ENCODE measurements at places on chromosomes 11 and 22.
A peak's percentile ranks its signal among the peaks of the same experiment; 100 is the strongest.

GRCh38 chr11:47916361-47916841 is 64.0 kb upstream of the PTPRJ start:
- DNase-seq = no peak

GRCh38 chr22:50583294-50583861 is 729 bp upstream of the CHKB start:
- DNase-seq = no peak

GRCh38 chr22:22195265-22196017 is 49.1 kb upstream of the VPREB1 start:
- DNase-seq = peak; percentile 93

DNA sequence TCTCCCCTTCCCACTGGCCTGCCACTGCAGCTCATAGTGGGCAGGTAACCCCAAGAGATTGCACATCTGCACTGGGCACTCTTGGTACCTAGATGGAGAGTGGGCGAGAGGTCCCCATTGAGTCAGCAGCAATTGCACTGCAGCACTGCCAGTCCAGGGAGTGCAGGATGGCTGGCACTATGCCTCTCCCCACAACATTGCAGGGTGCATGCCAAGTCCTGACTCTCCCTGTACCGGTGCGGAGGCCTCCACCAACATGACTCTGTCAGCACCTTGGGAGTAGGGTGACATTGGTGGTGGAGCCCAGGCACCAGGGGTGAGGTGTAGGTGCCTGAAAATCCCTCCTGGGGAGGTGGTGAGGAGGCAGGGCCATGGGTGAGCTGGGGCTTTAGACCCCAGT is 82.2 kb downstream of the TRAF6 start:
- DNase-seq = no peak

- no peak for DNase-seq
Observed at GRCh38 chr11:101326141-101326540, 196.5 kb upstream of the PGR start.
